ENCODE measurements at places on chromosomes 4 and X. TPM values are rescaled to one million over a fixed set of nuclear protein-coding genes. Genes with fewer than 3 reads are reported as not detected.

DNA sequence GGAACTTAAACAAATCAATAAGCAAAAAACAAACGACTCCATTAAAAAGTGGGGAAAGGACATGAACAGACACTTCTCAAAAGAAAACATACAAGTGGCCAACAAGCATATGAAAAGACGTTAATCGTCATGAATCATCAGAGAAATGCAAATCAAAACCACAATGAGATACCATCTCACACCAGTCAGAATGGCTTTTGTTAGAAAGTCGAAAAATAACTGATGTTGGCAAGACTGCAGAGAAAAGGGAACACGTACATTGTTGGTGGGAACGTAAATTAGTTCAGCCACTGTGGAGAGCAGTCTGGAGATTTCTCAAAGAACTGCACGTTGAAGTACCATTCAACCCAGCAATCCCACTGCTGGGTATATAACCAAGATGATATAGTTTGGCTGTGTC lies 23.7 kb downstream of the NEUROG2 start:
- DNase-seq: no peak

The CFAP99 gene
- total RNA-seq: not detected

The CLGN gene
- total RNA-seq: 3.8 TPM

- no peak for DNase-seq
These were observed 645.9 kb downstream of the FSTL5 start for GRCh38 chr4:161517941-161518340.

- DNase-seq: no peak
These were observed 47.9 kb upstream of the RGN start for GRCh38 chrX:47030339-47030738.

DNA sequence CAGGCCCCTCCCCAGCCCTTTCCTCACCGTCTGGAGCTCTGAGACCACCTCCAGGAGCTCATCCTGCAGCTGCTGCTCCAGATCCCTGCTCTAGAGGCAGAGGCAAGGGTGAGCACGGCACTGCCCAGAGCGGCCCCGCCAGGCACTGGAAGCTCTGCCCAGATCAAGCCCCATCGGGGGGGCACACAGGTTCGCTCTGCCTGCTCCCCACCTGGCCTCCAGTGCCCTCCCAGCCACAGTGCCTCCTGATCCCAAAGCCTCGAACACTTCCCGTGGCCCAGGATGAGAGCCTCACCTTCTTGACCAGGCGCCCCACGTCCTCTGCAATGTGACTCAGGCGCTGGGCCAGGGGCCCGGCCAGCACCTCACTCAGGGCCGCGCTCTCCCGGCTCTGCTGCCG lies 5.0 kb downstream of the ARHGAP4 start:
- DNase-seq: no peak

The PNMA3 gene
- 0.57 TPM for total RNA-seq

DNA sequence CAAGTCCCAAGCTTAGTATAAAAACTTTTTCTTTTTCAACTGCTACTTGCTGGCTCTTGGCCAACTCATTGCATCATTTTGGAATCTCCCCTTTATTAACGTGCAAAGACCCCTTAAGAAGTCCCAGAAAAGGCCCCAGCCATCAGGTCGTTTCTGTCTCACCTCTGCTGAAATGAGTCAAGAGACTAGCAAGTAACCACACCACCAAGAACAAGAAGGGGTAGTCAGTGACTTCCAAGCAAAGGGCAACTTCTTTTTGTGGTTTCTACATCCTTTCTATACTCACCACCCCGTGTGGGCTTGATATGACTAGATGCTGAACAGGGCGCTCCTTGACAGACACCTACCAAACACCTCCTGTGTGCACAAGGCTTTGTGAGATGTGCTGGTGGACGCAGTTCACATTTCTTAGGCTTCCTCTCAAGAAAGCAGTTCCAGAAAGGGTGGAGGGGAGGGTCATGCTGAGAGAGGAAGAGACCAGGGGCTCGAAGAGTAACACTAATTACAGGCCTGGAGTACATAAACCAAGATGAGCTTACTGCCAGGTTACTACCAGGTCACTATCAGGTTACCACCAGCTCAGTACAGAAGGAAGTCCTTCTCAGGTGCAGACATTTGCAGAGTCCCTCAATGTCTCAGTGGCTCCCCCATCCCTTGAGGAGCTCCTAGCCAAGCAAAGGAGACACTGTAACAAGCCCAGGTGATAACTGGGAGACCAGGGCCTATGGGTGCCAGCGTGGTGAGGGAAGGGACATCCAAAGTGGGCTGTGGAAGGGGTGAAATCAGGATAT lies 19.3 kb downstream of the JAKMIP1 start:
- no peak for DNase-seq

Data from esophagus squamous epithelium (tissue), 5 donors.